ENCODE measurements at places on chromosomes 6 and 20.

- no peak for DNase-seq
Observed at GRCh38 chr6:44297063-44298038, 15.8 kb downstream of the AARS2 start.

GRCh38 chr6:34360556-34360955, 31.9 kb downstream of the NUDT3 start:
- no peak for DNase-seq

DNA sequence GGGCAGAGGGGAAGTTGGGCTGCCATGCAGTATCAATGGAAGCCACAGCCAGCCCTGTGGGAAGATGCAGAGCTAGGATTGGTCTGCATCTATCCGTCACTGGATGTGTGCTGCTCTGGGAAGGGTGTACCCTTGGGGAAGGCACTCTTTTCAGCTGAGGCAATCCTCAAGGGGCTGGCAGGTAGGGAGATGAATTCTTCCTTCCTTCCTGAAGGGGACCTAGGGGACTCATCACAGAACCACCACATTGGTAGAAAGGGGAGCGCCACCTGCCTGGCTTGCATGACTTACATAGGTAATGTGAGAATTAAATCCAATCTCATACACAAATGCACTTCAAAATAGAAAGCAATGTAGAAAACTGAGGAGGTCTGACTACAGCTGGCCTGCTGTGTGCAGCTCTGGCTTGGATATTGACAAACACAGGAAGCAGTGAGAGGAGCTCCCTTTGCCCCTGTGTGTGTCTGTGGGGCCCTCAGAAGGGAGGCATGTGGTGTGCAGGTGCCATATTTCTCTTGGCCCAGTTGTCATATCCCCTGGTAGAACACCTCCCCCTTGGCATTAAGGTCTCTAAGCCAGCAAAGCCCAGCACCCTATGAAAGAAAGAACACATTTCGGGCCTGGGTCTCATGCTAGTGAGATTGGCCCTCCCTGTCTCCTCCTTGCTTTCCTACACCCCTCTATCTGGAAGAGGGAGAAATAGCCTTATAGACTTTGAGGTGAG, 260.3 kb upstream of the MOCS1 start:
- no peak for DNase-seq

GRCh38 chr6:157045831-157046454, 268.8 kb downstream of the ARID1B start:
- DNase-seq, result peak; percentile 55

GRCh38 chr20:35285806-35286076, 1.2 kb upstream of the EIF6 start:
- DNase-seq, result no peak

- no peak for DNase-seq
Observed at GRCh38 chr6:33848484-33848883, 44.7 kb upstream of the MLN start.

GRCh38 chr20:6767126-6767535, 355 bp upstream of the BMP2 start:
- DNase-seq, result peak; percentile 27

GRCh38 chr6:125030969-125031368, 68.7 kb downstream of the RNF217 start:
- DNase-seq, result no peak

DNA sequence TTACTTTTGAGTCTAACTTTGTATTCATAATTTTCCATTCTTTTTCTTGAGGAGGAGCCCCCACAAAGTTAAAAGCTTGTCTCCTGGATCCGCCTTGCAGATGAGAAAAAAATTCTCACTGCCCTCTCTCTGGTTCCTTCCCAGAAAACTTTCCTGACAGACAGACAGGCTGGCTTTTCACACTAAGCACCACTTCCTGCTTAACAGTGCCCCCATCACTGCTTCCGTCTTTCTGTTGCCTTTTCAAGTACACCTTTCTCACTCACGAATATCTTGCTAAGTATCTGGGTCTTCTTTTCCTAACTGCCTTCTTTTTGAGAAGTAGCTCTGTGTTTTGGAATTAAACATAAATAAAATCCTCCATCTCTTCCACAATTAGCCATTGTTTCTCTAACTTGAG, 19.8 kb upstream of the LMBRD1 start:
- no peak for DNase-seq

DNA sequence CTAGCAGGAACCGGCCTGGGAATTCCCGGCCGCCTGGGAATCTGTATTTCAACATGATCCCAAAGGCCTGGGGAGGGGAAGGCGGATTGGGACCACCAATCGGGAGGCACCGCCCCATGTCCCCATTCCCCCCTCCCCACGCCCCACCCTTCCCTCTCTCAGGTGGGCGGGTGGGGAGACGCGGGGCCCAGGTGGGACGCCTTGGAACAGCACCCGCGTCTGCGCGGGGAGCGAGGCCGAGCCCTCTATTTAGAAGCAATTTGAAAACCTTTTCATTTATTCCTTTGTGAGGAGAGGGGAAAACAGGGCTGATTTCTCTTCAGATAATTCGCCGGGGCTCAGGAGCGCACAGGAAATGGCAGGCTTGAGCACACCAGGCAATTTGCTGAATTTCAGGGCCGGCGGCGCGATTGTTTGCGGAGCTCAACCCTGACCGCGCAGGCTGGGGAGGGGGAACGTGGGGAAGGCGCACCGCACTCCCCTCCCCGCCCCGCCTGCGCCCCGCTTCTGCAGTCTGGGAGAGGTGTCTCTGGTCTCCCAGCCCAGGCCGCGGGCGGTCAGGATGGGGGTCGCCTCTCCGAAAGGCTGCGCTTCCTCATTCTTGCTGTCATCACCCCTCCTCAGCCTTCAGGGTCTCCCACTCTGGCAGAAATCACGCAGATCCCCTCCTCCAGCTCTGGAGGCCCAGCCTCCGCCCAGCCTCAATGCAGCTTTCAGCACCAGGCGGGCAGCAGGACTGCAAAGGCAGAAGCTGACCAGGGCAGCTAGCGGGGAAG, 170.0 kb downstream of the GRM4 start:
- DNase-seq, result peak; percentile 22

GRCh38 chr20:35663516-35664465, 909 bp downstream of the CPNE1 start:
- DNase-seq, result no peak

- no peak for DNase-seq
Observed at GRCh38 chr6:156687789-156688619, 89.2 kb upstream of the ARID1B start.

DNA sequence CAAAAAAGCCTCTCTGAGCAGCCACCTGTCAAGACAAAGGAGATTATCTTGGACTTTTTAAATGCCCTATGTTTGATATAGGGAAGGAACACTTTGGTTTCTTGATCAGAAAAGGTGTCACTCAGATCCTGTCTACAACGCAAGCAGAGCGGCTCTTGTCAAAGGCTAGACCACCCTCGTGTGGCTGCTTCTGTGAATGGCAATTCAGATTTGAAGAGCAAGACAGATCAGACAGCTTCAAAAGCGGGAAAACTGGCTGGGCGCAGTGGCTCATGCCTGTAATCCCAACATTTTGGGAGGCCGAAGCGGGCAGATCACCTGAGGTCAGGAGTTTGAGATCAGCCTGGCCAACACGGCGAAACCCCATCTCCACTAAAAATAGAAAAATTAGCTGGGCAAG, 10.1 kb upstream of the NXT1 start:
- peak; percentile 64 for DNase-seq

DNA sequence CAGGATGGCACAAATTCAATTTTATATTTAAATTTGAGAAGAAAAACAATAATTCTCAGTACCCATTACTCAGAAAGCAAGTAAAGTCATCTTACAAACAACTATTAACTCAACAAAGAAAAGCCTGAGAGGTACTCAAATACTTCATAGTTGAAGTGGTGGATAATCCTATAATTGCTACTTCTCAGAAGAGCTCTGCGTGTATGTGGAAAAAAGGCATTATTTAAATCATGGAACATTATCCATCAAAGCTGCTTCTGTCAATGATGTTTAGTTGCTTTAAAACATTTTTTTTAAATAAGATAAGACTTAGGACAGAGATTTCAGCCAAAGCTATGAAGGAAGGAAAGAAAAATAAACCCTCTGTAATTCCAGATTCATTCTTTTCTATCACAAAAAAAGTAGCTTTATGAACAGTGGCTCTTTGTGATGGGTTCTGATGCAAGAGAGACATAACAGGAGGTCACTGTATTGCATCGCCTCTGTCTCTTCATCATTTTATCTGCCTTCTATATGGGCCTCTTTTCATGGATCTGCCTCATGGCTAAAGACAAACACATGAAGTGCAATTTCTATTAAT, 367.9 kb upstream of the SLC35B3 start:
- DNase-seq, result no peak

- no peak for DNase-seq
Observed at GRCh38 chr6:3456395-3456897, 404 bp downstream of the SLC22A23 start.

GRCh38 chr20:7426890-7427496, 513.3 kb downstream of the HAO1 start:
- no peak for DNase-seq

- no peak for DNase-seq
Observed at GRCh38 chr6:49457771-49458170, 5.3 kb downstream of the MMUT start.

GRCh38 chr20:16187956-16188616, 385.2 kb downstream of the KIF16B start:
- no peak for DNase-seq

- no peak for DNase-seq
Observed at GRCh38 chr6:50093938-50094272, 44.2 kb upstream of the DEFB112 start.

GRCh38 chr6:47290124-47290834, 19.4 kb downstream of the TNFRSF21 start:
- DNase-seq, result no peak

DNA sequence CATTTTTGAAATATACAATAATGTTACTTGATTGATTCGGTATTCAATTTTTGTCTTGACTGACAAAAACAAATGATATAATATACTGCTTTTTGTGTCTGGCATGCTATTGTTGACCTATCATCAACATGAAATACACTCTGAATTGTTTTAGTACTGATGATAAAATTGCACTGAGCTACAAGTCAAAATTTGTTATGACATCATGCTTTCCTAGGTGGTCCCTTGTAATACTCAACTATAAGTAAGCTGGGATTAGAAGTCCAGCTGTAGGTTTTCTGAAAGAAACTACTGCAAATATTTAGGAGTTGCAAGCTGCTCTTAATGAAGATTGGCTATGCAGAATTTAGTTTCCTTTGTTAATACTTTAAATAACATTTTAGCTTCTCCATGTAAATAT, 7.9 kb upstream of the VNN2 start:
- DNase-seq, result no peak

DNA sequence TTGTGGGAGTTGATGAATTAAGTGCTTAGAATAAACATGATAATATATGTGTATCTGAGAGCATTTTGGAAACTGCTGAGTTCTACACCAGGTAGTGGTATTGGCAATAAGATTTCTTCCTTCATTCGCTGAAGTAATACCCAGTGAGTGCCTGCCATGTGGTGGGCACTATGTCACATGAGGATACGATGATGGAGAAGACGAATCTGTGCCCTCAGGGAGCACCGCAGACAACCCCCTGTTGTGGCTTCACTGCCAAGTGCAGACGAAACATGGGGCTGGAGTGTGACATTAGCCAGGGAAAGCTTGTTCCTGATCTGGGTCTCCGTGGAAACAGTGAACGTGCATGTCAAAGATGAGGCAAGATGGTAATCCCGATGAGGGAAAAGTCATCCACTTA, 7.9 kb downstream of the ZNF76 start:
- no peak for DNase-seq

Data from SJSA1 (cell line).